Caudate nucleus (tissue), 63 donors: ENCODE measurements at places on chromosomes 6 and 20.

GRCh38 chr6:135814043-135814442, 37.5 kb upstream of the PDE7B start:
- no peak for DNase-seq

GRCh38 chr20:40191573-40191972, 497.5 kb downstream of the MAFB start:
- DNase-seq: no peak

GRCh38 chr6:46972531-46972930, 50.8 kb upstream of the ADGRF5 start:
- no peak for DNase-seq

DNA sequence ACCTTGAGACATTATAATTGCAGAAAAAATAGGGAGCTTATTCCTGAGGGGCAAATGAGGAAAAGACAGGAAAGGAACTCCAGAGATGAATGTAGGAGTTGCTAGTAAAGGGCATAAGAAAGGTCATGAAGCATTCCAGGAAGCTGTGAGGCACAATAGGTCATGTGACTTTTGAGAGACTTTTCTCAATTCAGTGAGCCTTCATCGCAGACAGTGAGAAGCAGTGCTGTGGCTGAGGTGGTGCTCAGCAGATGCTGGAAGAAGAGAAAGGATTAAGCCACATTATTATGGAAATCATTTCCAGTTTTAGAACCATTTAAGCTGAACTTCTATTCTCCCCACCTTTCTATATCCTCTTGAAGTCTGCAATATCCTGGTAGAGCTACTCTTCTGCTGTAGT, 4.1 kb downstream of the SPTLC3 start:
- DNase-seq: no peak

DNA sequence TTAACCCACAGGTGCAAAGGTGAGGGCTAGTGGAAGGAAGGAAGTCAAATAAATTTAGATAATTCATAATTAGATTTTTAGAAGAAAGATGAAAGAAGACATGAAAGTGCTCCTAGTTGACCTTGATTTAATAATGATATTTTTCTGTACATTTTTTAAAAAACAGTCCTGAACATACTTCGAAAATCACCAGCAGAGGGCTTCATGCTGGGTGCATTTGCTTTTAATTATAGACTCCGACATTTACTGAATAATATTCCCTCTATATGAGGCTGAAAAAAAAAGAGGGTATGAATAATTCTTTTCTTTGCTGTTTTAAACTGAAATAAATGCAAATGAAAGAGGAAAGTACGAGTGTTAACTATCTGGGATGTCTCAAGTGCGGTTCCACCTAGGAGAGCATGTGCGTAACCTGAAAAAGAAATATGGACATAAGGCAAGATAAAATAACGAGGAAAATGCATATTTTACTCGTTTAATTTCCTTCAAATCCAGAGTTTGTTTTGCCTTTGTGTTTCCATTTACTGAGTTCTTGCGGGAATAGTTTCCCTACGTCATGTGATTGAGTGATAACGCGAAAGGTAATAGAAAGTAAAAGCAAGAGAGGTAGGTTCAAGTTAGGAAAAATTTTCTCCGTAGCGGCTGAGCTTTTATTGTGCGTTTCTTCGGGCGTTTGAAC, 3.1 kb upstream of the TFAP2B start:
- DNase-seq: no peak

DNA sequence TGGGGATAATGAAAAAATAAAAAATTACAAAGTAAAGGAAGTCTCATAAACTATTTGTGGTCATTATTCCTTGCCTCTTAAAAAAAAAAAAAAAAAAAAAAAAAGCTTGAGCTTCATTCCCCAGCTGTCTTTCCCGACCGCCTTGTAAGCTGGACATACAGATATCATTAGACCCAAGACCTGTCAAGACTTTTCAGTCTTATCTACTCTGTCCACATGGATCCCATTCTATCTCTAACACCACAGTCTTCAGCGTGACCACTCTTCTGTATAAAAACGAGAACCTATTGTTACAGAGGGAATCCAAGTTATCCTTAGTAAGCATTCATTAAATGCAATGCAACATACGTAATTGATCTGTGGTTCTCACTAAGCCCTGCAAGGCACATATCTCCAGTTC, 423.5 kb downstream of the MEI4 start:
- no peak for DNase-seq

- DNase-seq: no peak
Observed at GRCh38 chr6:31765910-31766794, 3.7 kb downstream of the SAPCD1 start.

DNA sequence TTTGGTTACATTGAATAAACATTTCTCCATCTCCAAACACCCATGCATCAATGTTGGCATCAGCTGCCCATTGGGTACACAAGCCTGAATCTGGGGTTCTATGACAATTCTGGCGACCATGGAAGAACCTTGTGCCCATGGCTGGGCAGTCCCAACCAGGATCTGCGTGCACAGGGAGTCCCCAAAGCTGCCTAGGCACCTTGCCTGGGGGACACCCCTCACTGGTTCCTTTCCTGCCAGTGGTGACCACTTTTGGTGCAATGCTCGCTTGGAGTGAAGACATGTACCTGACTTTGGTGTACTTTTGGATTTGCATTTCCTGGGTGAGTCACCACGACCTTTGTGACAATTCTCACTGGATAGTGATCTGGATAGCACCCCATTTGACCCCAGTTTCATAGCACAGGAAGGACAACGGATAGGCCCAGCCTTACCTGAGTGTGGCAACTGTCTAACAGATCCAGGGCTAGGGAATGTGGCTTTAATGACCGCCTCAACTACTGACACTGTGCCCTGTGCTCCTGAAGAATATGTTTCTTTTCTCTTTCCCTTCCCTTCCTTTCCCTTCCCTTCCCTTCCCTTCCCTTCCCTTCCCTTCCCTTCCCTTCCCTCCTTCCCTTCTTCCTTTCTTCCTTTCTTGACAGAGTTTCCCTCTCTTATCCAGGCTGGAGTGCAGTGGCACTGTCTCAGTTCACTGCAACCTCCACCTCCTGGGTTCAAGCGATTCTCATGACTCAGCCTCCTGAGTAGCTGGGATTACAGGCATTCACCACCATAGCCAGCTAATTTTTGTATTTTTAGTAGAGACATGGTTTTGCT, 7.1 kb downstream of the SPINT3 start:
- no peak for DNase-seq

DNA sequence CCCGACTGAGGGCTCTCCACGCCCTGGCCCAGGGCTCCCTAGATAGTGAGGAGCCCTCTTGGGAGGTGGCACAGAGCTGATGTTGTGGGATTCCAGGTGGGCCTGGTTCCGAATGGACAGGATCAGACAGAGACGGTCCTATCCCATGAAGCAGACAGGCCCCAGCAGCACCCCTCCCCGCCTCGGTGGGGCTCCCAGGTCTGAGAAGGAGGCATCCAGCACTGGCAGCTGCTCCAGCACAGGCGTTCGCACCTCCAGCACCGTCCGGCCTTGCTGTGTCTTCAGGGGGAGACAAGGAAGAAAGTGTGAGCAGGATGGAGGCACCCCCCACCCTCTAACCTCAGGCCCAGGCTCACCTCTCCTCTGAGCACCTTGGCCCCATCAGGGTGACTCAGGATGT, 28.7 kb downstream of the COL11A2 start:
- DNase-seq: no peak

- DNase-seq: no peak
Observed at GRCh38 chr6:38239719-38240451, 399.8 kb downstream of the BTBD9 start.

DNA sequence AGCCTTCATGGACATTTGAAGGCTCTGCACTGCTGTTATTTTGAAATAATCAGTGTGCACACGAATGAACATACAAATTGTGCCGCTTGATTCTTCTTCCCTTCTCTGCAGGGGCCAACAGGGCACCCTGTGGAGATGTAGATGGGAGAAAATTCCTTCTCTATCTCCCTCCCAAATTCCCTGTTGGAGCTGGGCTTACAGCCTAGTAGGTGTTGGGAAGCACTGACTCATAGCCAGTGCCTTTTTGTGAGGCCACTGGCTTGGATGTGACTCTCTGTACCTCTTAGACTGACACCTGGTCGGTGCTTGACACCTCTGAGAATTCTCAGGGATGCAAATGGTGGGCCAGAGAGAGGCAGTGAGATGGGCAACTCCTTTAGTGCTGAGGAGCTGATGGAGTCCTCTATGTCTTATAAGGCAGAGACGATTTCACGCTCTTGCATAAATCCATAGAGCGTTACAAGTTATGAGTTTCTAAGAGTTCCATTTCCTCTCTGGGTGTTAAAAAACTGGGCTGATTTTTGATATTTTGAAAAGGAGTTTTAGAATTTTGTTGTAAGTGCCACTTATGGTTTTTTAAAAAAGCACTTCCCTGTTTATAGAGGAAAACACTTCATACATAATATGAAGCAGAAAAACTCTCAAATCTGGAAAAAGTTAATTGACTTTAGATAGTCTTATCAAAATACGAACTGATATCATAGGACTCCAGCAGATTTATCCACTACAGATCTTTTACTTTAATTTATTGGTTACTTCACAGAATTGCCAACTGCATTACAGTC, 89.8 kb upstream of the MAP3K7 start:
- DNase-seq: no peak

DNA sequence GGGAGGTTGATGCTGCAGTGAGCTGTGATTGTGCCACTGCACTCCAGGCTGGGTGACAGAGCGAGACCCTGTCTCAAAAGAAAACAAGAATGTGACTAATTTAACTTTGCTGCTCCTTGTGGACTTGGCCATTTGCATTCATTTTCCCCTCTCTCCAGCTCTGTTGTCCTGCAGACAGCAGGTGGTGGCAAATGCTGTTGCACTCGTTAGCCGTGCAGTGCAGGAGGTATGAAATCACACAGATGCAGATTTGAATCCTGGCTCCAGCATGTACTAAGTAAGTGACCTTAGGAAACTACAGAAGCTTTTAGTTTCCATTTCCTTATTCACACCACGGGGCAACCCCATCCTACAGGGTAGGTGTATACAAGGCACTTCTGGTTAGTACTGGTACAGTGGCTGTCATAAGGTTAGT, 9.6 kb upstream of the BEND3 start:
- DNase-seq: no peak

- DNase-seq: peak; percentile 49
Observed at GRCh38 chr20:10673176-10673841, 490 bp downstream of the JAG1 start.

GRCh38 chr6:108795122-108795521, 53.1 kb upstream of the ARMC2 start:
- DNase-seq: no peak

DNA sequence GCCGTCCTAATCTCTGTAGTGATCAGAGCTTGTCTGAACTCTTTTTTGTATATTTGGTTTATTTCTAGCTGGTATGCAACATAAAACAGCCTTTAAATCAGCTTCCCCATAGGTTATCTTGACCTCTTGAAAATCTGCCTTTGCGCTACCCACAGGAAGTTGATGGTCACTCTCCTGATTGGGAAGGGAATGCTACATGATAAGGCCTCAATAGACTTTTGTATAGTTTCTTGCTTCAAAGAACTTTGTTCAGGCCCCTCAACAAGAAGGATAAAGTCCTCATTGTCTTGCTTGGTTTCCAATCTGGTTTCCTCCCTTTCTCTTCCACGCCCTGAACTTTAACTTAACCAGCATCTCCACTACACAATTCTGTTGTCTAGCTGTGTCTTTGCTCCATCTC, 95.4 kb upstream of the TENT5A start:
- no peak for DNase-seq

- no peak for DNase-seq
Observed at GRCh38 chr6:42419490-42420280, 32.0 kb downstream of the TRERF1 start.

DNA sequence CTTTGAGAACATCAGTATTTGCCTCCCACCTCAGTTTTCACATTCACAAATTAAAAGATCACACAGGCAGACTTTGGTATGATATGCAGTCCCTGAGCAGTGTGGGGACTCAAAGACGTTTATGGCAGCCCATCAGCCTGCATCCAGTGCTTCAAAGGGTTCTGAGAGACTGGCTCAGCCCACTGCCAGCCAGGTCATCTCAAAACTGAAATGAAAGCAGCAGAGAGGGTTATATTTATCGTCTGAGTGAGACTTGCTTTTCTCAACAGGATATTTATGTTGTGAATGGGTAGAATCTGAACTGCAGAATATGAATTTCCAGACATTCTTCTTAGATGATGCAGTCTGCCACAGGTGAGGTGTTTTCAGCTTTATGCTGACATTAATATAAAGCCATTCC, 159.8 kb downstream of the NRN1 start:
- DNase-seq: no peak

DNA sequence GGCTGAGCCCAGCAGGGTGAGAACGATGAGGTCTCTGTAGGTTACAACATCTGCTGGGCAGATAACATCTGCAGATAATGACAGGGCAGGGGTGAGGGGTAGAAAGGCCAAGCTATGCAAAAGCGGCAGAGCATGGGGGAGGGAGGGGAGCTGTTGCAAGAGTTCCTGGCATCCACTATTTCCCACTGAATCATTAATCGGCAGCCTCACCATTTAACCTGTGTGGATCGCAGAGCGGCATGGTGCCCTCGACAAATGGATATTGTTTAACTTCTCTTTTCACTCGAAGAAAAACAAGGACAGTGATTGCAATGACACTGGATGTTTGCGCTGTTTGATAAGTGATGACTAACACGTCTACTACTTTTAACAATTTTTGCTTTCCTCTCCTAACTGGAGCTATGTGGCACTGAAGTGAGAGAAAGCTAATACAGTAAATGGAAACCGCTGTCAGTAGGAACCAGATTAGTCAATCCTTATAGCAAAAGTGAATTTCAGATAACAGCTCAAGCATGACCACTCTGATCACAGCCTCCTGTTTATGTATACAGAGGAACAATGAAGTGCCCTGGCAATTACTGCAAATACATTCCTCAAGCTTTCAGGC, 381.5 kb downstream of the TFAP2A start:
- no peak for DNase-seq

DNA sequence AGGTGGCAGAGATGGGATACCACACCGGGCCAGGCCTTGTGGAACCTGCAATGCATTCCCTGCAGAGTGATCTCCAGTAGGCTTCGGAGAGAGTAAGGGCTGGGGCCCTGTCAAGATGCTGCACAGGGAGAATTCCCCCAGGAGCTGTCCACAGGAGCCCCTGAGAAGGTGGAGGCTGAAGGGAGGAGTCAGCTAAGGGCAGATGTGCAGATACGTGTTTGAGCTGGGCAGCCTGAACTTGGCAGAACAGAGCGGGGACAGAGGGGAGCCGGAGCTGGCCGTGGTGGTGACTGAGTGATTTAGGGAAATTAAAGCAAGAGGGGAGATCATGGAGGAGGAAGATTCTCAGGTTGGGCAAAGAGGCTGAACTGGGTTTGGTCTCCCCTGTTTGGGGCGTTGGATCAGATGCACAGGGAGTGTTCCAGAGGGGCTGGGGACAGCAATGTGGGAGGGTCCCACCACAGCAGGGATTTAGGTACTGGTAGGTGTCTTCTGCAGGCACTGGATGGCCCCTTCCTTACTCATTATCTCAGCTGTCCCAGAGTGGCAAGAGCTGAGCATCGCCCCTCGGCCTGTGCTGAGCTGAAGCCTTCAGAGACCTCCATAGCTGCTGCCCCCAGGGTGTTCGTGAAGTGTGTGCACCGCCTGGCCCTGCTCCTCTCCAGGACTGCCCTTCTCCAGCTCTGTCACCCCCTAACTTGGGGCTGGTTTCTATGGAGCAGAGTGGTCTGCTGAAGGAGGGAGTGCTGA, 3.8 kb upstream of the NCR2 start:
- DNase-seq: no peak

- no peak for DNase-seq
Observed at GRCh38 chr6:102902471-102902870, 1509.0 kb downstream of the GRIK2 start.
